ENCODE measurements at places on chromosomes 6 and 20.

DNA sequence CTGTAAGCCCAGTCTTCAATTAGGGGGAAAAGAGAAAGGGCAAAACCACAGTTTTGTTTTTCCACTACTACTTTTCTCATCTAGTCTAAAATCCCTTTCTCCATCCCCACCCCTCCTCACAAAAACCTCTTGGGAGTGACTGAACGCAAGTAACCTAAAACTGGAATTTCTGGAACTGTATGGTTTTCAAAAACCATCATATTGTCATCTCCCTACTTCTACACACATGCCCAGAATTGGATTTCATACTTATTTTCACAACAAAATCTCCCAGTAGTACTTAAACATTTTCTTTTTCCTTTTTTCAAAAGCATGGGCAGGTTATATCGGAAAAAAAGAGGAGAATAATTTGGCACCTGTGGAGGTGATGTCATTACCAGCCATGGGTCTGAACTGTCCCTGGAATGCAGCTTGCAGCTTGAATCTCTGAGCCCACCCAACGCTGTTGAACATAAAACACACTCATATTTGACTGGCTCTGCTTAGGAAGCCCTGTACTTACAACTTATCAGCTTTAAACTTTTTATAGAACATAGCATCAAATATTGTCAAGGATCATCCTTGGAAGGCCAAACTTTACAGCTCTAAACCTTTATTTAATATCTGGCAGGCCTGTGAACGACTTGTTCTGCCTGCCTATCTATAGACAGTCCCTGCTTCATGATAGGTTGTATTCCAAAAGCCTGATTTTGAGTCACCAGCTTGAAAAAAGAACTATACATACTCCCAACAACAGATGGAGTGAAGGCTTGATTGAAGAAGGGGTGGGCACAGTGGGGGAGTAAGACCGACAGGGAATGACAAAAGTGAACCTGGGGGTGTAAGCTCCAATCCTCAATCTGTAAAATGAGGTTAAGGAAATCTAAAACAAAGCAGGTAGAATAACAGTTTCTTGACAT, 59.3 kb downstream of the EPB41L2 start:
- DNase-seq = no peak

DNA sequence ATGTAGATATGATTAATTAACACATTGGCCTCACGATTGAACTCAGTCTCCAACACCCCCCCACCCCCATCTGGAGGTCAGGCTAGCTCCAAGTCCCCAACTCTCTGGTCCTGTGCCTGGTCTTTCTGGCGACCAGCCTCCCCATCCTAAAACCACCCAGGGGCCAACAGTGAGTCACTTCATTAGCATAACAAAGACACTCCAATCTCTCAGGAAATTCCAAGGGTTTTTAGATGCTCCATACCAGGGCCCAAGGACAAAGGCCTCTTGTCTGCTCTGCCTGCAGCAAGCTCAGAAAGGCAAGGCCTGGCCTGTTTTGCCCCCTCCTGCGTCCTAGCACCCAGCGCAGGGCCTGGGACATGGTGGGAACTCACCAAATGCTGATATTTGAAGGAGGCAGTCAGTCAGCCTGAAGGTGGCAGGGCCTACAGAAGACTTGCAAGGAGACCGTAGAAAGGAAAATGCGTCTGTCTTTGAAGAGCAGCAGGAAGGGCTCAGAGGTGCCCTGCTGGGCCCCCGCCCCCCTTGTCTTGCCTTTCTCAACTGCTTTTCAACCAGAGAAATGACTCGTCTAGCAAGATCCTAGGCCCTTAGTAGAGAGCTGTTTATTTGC, 184.7 kb downstream of the CDH4 start:
- DNase-seq = no peak

- DNase-seq = no peak
These were observed 33.4 kb downstream of the HSF2 start for GRCh38 chr6:122432816-122433215.

DNA sequence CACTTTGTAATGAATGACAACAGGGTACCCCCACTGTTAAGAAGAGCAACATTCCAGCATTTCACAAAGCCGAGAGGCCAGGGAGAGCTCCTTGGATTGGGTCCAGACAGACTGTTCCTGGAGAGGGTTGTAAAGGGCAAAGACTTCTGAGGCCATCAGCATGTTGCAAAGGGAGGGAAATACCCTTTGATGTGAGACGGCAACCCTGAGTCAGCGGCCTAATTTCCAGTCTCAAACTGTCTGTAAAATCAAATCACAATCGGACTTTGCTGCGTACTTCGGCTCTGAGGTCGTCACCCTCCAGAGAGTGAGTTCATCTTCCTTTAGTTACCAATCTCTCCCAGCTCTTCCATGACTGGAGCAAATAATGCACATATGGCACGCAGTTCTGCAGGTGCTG, 101.0 kb upstream of the DTNBP1 start:
- no peak for DNase-seq

DNA sequence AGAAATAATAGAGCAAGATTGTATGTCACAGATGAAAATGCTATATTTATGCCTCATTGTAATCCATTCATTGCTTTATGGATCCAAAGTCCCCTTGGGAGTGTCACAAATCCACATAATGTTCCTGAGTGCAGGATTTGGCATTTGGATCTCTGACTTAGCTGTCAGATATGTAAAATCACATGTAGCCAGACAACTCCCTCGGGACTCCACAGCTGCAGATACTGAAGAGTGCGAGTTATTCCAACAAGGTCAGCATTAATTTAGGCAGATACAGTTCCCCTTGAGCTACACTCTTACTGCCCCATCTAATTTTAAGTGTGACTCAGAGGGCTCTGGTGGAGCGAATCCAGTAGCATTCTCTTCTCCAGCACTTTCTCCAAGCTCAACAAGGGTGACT, 433.2 kb downstream of the CD83 start:
- DNase-seq = no peak

- no peak for DNase-seq
These were observed 24.6 kb downstream of the RIMS4 start for GRCh38 chr20:44785768-44786167.

GRCh38 chr6:112752791-112753190, 405.7 kb downstream of the RFPL4B start:
- no peak for DNase-seq

DNA sequence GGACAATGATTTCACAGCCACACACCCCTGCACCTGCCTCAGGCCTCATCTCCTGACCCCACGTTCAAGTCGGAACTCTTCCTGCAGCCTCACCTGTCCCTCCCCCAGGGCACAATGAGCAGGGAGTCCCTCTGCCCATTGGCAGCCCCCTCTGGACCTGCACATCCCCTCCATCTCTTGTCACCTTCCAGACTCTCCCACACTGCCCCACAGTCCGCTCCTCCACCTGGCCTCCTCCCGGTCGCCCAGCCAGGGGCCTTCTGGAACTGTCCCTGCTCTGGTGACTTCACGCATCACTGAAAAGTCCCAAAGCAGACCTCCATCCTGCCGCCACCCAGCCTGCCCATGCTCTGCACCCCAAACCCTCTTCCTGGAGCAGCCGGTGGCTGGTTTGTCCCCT, 4.7 kb downstream of the CTSZ start:
- no peak for DNase-seq

DNA sequence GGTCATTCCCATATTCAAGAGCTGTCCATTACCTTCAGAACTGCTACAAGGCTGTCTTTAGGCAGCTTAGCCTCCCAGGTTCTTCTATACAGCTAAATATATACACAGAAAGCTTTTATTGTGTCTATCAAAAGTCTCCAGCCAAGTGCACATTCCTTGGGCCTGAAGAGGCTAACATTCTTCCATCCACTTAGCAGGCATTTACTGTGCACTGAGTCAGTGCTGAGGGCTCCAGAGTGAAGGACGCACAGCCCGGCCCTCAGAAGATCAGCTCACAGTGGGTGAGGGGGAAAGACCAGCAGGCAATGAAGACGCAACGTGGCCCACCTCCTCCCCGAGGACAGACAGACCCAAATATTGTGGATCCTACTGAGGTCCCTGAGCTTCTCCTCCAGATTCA, 569.9 kb downstream of the CDH26 start:
- DNase-seq = no peak

DNA sequence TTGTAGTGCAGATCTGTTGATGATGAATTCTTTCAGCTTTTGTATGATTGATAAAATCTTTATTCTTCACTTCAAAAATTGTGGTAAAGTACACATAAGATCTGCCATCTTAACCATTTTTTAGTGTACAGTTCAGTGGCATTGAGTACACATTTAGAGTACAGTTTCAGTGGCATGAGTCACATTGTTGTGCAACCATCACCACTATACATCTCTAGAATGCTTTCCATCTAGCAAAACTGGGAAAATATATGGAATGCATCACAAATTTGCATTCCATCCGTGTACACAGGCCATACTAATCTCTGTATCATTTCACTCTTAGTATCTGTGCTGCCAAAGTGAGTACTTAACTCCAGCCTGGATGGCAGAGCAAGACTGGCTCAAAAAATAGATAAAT, 28.7 kb downstream of the SIRPD start:
- DNase-seq = no peak

DNA sequence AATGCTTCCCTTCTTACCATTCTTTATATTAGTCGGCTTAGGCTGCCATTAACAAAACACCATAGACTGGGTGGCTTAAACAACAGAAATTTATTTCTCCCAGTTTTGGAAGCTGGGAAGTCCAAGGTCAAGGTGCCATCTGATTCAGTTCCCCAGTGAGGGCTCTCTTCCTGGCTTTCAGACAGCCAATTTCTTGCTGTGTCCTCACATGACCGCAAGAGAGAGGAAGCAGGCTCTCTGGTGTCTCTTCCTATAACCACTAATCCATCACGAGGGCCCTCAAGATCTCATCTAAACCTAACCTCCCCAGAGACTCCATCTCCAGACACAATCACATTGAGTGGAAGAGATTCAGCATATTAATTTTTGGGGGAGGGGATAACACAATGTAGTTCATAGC, 193.0 kb upstream of the SGK1 start:
- no peak for DNase-seq

GRCh38 chr6:41678511-41679084, 40.3 kb downstream of the MDFI start:
- no peak for DNase-seq

DNA sequence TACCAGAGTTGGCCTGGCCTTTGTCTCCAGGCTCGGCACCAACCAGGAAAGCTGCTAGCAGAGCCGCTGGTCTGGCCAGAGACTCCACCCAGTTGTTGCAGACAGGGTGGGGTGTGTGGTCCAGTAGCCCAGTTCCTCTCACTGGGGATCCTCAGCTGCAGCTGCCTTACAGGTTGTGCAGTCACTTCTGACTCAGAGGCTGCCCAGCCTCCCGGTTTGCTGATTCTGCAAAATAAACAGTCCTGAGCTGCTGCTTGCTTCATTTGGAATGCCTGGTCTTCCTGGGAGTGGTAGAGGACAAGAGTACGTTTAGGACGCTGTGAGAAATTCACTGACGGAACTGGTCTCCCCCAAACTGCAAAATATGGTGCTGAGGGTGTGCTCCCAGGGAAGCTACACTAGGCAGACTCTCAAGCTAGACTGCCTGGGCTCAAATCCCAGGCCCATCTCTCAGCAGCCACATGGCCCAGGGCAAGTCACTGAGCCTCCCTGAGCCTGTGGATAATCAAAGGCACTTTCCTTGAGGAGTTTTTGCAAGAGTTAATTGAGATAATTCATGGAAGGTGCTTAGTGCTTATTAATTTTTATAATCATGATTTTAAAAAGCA, 246.1 kb downstream of the TFAP2C start:
- DNase-seq = no peak

GRCh38 chr6:157761331-157761921, 61.6 kb upstream of the SNX9 start:
- DNase-seq = peak; percentile 62

GRCh38 chr6:168410035-168410434, 30.9 kb upstream of the SMOC2 start:
- DNase-seq = no peak

- DNase-seq = no peak
These were observed 43.9 kb downstream of the SPATA2 start for GRCh38 chr20:49871391-49871948.

- no peak for DNase-seq
These were observed 70.2 kb upstream of the TBC1D7 start for GRCh38 chr6:13398421-13398994.

GRCh38 chr6:64520050-64520449, 884.4 kb downstream of the PHF3 start:
- no peak for DNase-seq

DNA sequence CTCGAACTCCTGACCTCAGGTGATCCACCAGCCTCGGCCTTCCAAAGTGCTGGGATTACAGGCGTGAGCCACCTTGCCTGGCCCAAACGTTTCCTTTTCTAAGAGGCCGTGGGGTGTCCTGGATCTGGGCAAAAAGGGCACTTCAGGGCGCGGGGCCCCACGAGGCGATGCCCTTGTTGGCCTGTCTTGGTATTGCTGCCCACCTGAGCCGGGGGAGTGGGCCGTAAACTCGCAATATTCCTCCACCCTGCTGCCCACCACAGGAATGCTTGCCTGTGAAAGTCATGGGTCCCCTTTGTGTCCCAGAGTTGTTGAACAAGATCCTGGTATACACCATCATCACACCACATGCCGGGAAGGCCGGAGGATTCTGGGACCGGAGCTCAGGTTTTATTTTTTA, 49.0 kb downstream of the SSR1 start:
- DNase-seq = no peak

- no peak for DNase-seq
These were observed 341.6 kb downstream of the NRN1 start for GRCh38 chr6:5665173-5665572.

DNA sequence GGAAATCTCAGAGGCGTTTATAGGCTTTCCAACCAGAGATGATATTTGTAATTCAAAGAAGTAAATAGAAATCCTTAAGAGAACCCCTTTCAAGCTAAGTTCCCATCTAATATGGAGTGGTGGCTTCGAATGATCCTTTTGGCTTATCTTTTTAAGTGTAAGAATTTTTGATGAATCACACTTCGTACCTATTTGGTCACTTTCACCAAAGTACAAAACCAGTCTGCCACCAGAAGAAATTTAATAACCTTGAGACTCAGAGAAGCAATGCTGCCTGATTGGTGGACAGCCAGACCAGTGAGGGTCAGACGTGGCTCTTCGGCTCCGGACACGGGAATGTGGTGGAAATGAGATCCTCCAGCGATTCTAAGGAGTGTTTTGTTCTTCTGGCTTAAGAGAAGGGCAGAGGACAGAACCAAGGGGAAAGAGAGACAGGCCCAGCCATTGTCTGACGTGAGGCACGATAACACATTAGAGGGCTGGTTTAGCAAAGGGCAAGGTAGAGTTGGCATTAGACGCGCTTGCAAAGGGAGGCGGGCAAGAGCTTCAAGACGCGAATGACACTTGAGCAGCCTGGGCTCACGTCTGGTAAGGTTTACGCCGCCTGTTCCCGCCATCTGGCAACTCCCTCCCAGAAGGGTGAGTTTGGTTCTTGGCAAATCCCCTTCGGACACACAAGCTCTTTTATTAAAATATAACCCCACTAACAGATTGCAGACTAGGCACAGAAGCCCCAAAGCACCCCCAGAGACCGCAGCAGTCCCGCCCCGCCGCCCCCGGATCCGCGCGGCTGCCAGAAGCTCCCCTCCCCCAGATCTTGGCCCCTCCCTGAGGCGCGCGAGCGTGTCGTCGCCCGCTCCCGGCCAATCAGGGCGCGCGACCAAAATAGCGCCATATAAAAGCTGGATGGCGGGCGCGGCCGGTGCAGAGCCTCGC, 50.0 kb upstream of the EZR start:
- no peak for DNase-seq

All from T-helper 22 cell (primary cell).